ENCODE measurements at places on chromosomes 6 and 20.

DNA sequence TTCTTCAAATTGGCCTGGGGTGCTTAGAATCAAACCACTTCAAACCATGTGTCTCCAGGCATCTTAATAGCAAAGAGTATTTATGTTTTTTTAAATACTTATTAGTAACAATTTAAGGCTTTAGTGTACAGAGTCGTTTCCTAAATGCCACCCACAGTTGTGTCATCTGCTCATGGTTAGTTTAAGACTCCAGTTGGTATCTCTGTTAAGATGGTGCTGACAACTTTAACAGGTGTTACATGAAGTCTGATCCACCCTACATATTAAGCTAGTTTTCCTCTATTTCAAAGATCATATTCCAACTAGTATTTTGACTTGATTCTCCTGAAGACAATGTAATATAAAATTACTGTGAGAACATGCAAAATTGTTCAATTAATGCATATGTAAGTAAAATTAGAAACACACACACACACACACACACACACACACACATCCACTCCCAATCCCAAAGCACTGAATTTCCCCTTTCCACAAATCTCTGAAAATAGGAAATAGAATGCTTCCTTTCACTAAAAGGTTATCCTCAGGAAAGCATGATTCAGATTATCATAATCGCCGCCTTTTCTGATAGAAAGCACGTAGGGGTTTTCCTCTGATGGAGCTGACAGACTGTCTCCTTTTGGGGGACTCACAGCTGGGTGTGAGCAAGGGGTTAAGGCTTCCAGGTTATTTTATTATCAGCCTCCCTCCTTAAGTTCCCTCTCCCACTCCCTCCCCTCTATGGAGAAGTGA is 10.5 kb downstream of the CNKSR3 start:
- no peak for DNase-seq

DNA sequence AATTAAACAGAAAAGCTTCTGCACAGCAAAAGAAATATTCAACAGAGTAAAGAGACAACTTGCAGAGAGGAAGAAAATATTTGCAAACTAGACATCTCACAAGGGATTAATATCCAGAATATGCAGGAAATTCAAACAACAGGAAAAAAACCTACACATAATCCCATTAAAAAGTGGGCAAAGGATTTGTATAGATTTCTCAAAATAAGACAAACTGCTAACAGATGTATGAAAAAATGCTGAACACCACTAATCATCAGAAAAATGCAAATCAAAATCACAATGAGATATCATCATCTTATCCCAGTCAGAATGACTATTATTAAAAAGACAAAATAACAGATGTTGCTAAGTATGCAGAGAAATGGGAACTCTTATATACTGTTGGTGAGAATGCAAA is 129.6 kb downstream of the SYNDIG1 start:
- no peak for DNase-seq

- no peak for DNase-seq
These were observed 36.1 kb downstream of the NUS1 start for GRCh38 chr6:117711369-117711768.

- DNase-seq, result no peak
These were observed 224.2 kb downstream of the CLIC5 start for GRCh38 chr6:45791211-45792168.

- DNase-seq, result no peak
These were observed 226.6 kb downstream of the HACE1 start for GRCh38 chr6:104633125-104633524.

- DNase-seq, result no peak
These were observed 11.2 kb downstream of the RBM39 start for GRCh38 chr20:35730583-35731468.

- no peak for DNase-seq
These were observed 121.9 kb upstream of the ZFP64 start for GRCh38 chr20:52313341-52313963.

DNA sequence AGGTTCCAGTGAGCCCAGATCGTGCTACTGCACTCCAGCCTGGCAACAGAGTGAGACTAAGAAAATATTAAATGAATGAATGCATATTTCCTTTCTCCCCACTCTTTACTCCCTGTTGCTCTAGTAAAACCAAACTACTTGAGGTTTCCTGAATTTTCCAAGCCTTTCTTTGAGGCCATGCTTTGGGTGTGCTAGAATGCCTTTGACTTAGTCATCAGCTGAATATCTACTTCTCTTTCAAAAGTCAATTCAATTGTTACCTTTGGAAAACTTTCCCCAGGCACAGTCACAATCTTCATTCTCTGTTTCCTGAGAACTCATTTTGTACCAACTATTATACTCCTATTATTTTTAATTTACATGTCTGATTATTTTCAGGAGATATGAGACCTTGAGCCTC is 27.5 kb upstream of the CEP85L start:
- no peak for DNase-seq

- no peak for DNase-seq
These were observed 753.4 kb upstream of the ADGRB3 start for GRCh38 chr6:67881706-67882065.

DNA sequence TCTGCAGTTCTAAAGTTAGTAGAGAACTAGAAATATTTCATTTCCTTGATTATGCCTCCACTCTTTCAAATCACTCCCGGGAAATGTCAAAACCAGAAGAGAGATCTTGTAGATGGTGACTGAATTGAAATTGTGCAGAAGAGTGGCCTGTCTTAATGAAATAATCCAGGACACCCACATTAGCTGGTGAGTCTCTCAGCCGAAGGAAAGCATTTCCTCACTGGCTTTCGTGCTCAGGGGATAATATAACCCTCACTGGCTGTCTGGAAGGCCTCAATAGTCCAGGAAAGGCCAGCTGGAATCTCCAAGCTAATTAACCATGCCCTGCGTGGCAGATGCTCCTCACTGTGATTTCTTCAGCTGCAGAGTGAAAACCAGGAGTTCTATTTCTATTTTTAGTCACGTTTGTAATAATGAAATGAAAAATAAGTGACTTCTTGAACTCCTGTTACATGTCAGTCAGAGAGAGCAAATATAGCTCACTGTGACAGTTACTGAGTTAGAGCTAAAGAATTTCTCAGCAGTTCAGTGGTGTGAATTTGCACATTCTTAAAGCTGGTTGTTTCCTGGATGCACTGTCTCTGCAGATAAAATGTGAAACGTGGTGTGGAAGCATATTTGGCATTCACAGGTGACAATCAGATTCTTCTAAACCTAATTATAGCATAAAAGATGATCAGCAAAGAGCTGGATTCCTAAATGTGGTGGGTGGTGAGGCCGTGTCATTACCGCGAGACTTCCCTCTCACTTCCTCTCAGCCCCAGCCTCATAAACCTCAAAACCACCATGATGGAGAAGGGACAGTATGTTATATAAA is 211.7 kb downstream of the LMBRD1 start:
- DNase-seq, result no peak

DNA sequence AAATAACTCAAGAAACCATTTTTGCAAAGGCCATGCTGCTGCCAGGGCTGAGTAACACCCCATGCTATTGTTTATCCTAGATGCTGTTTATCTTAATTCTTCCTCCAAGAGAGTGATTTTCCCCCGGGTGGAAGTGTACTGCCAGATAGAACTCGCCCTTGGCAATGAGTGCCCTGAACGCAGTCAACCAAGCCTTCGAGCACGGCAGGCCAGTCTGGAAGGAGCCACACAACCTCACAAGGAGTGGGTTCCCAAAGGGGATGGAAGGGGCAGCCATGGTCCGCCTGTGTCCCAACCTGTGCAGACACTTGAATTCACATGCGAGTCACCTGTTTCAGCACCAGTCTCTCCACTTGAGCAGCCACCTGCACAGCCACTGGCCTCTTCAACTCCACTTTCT is 31.9 kb downstream of the PNPLA1 start:
- DNase-seq, result no peak

DNA sequence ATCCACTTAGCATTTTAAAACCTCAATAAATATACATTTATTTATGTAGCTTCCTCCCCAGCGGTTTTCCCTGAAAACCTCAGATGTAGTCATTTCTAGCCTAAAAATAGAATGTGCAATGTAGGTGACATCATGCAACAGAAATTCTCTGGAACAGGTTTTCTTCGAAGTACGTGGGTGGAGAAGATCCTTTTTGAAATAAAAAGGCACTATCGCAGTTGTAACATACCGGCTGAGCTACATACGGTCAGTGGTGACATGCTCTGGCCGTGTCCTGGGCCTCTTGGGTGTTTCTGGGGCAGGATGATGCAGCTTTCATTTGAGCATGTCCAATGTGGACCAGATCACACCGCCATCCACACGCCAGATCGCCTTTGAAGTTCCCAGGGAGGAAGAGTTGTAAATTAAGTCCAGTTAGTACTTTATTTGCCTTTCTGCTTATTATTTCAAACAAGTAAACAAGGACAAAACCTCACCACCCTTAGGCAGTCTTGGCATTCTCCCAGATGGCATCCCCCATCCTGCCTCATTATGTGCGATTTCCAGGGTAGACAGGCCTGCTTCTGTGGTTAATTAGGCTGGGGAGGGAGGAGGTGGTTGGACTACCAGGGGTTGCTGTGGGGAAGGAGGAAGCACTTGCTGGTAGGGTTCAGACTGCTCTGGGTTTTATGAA is 109.5 kb upstream of the CLDN20 start:
- DNase-seq, result no peak

GRCh38 chr20:61560361-61560853 is 308.3 kb downstream of the CDH4 start:
- DNase-seq, result no peak

DNA sequence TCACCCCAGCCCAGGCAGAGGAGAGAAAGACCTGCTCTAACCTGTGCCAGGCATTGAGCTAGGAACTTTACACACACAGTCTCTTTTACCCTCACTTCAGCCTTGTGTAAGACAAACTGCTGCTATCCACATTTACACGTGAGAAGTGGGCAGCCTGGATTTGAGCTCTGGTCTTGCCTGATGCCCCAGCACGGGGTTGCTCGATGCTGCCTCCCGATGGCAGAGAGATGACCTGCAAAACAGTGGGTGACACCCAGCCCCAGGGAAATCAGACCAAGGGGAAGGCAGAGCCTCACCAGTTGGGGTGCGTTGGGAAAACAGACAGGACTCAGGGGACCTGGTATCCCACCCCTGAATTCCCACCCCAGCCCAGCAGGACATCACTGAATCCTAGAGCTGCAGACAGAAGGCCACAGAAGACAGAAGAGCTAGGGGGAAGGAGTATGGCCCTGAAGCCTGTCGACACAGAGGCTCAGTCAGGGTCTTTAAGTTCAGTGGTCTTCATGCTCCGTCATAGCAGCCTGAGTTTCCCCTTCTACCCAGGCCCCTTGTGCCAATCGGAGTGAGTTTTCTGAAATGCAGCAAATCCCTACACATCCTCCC is 990 bp downstream of the BPI start:
- DNase-seq, result no peak
